Mesothelial cell of epicardium (in vitro differentiated cells): ENCODE measurements at places on chromosomes 16 and 17. TPM values are rescaled to one million over a fixed set of nuclear protein-coding genes. Genes with fewer than 3 reads are reported as not detected.

DNA sequence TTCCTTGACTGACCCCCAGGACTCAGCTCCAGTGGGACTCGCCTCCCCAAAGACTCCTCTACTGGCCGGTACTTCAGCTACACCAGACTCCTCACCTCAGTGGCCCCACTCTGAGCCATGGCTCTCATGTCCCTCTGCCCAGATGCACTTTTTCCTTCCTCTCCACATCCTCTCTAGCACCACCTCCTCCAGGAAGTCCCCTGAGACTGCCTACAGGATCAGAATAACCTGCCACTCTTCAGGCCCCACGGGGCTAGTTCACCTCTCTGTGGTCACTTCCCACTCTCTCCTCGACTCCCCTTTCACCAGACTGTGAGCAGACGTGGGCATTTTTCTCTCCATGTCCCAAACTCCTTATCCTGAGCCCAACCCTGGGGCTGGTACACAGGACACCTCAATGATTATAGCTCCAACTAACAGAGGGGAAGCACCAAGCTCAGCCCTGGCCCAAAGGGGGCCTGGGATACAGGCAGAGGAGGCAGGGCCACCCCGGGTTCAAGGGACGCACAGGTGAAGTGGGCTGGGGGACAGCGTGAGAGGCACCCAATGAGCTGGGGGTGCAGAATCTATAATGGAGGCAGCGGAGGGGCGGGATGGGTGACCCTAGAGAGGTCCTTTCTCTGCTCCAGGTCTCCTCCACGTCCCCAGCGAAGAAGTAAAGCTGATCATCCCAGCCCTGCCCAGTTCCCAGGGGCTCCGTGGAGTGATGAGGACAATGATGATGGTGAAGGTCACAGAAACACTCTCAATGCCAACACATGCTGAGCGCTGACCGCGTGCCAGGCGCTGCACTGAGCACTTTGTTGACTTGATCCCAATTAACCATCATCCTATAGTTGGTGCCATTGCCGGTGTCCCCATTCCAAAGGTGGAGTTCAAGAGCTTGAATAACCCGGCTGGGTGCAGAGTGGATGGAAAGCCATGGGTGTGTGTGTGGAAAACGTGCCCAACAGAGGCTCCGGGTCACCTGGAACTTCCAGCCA is 3.9 kb downstream of the TRPV3 start:
- no peak for DNase-seq
- no peaks in the 10 kb centered on the region for H3K36me3 ChIP-seq
- peaks cover 6% of the 10 kb centered on the region for H3K4me1 ChIP-seq
- H3K4me3 ChIP-seq: no peak overlapping the region
- H3K27me3 ChIP-seq: no peaks in the 10 kb centered on the region
- H3K27ac ChIP-seq: no peak overlapping the region

- no peak for DNase-seq
- no peak overlapping the region for H3K27ac ChIP-seq
- peaks cover 16% of the 10 kb centered on the region for H3K4me1 ChIP-seq
- no peaks in the 10 kb centered on the region for H3K36me3 ChIP-seq
- H3K27me3 ChIP-seq: peaks cover 6% of the 10 kb centered on the region
- H3K4me3 ChIP-seq: no peak overlapping the region
Observed at GRCh38 chr17:77058016-77058415, 82.8 kb upstream of the SEC14L1 start.

GRCh38 chr17:29855686-29856085 is 74.3 kb downstream of the SSH2 start:
- H3K4me3 ChIP-seq: no peak overlapping the region
- peaks cover 8% of the 10 kb centered on the region for H3K36me3 ChIP-seq
- peaks cover 6% of the 10 kb centered on the region for H3K4me1 ChIP-seq
- no peak for DNase-seq
- no peak overlapping the region for H3K27ac ChIP-seq

- H3K27ac ChIP-seq: no peak overlapping the region
- no peaks in the 10 kb centered on the region for H3K36me3 ChIP-seq
- H3K4me1 ChIP-seq: no peaks in the 10 kb centered on the region
- H3K4me3 ChIP-seq: no peak overlapping the region
- peaks cover 59% of the 10 kb centered on the region for H3K27me3 ChIP-seq
Observed at GRCh38 chr17:34176440-34176839, 78.6 kb upstream of the CCL2 start.

GRCh38 chr17:32882734-32883133 is 5.8 kb upstream of the MYO1D start:
- no peak overlapping the region for H3K4me3 ChIP-seq
- H3K4me1 ChIP-seq: no peaks in the 10 kb centered on the region
- DNase-seq: no peak
- H3K36me3 ChIP-seq: no peaks in the 10 kb centered on the region

DNA sequence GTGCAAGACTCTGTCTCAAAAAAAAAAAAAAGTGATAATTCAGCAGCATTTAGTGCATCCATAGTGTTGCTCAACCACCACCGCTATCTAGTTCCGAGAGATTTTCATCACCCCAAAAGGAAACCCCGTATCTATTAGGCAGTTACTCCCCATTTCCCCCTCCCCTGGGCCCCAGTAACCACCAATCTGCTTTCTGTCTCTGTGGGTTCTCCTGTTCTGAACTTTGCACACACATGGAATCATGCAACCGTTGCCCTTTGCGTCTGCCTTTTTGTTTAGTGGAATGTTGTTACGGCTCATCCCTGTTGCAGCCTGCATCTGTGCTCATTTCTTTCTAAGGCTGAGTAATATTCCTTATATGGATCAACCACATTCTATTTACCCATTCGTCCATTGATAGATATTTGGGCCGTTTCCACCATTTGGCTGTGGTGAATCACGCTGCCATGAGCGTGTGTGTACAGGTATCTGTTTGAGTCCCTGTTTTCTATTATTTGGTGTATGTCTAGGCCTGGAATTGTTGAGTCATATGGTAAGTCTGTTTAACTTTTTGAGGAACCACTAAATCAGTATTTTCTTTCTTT is 8.7 kb upstream of the SYNGR2 start:
- H3K36me3 ChIP-seq: no peaks in the 10 kb centered on the region
- no peaks in the 10 kb centered on the region for H3K4me1 ChIP-seq
- H3K4me3 ChIP-seq: no peak overlapping the region
- no peak overlapping the region for H3K27ac ChIP-seq
- no peak for DNase-seq

- peaks cover 35% of the 10 kb centered on the region for H3K36me3 ChIP-seq
- no peak for DNase-seq
- no peak overlapping the region for H3K4me3 ChIP-seq
- no peak overlapping the region for H3K27ac ChIP-seq
Observed at GRCh38 chr17:36989173-36989572, 40.4 kb downstream of the AATF start.

DNA sequence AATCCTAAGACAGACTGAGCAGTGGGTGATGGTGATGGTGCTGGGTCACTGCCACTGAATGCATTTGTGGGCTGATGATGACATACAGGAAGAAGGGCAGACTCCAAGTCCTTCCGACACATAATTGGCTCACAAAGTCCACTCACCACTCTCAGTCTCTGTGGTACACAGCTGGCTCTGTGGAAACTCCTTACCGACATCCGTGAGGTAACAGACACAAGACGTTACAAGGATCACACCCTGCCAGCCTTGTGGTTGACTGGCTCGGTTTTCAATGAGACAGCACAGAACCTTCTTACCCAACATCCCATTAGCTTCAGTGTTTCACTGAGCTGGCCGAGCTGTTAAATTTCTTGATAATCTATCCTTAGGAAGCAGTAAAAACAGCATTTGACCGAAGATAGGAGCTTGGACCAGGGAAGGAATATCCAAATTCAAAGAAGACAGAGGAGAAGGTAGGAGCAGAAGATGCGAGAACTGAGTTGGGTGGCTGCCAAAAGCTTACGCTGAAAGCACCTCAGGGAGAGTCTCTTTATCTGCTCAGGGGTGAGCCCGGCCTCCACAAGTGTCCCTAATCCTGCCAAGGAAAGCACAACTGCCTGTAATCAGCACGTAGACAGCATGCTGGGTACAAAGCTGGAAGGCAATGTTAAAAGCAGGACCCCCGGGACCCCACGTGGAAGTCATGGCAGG is 5.5 kb upstream of the MXRA7 start:
- peaks cover 40% of the 10 kb centered on the region for H3K36me3 ChIP-seq
- no peak for DNase-seq
- H3K27ac ChIP-seq: peak overlapping the region; percentile 9

DNA sequence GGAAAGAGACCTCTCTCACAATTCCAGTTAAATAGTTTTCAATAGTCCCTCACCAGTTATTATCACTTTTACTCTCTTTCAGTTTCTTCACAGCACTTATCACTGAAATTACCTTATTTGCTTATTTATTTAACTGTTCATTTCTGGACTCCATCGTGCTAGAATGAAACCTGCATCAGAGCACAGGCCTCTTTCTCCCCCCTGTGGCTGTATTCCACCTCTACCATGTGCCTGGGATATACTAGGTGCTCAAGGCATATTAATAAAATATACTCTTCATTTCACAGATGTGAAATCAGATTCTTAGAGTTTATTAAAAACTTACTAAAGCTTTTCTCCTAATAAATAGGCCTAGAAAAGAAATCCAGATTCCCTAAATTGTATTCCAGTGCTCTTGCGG is 308.9 kb upstream of the MON1B start:
- no peak overlapping the region for H3K4me3 ChIP-seq
- no peaks in the 10 kb centered on the region for H3K4me1 ChIP-seq
- H3K27me3 ChIP-seq: no peaks in the 10 kb centered on the region
- H3K36me3 ChIP-seq: no peaks in the 10 kb centered on the region
- no peak overlapping the region for H3K27ac ChIP-seq
- no peak for DNase-seq

DNA sequence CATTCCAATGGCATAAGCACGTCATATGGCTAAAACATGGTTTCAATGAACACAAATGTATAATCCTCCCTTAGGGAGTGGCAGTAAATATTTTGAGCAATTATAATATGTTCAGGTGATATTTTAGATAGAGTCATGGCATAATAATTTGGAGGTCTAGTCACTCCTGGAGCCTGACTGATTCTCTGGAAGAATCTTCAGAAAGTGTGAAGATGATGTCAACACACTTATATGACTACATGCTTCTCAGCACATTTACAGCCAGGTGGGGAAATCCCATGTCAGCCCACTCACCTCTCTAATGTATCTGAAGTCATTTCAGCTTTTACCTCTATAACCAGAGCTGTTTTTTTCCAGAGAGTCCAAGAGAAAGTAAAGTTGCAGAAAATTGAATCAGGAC is 474.8 kb downstream of the SHISA9 start:
- H3K4me1 ChIP-seq: no peaks in the 10 kb centered on the region
- H3K4me3 ChIP-seq: no peak overlapping the region
- no peak overlapping the region for H3K27ac ChIP-seq
- no peaks in the 10 kb centered on the region for H3K36me3 ChIP-seq
- H3K27me3 ChIP-seq: no peaks in the 10 kb centered on the region

DNA sequence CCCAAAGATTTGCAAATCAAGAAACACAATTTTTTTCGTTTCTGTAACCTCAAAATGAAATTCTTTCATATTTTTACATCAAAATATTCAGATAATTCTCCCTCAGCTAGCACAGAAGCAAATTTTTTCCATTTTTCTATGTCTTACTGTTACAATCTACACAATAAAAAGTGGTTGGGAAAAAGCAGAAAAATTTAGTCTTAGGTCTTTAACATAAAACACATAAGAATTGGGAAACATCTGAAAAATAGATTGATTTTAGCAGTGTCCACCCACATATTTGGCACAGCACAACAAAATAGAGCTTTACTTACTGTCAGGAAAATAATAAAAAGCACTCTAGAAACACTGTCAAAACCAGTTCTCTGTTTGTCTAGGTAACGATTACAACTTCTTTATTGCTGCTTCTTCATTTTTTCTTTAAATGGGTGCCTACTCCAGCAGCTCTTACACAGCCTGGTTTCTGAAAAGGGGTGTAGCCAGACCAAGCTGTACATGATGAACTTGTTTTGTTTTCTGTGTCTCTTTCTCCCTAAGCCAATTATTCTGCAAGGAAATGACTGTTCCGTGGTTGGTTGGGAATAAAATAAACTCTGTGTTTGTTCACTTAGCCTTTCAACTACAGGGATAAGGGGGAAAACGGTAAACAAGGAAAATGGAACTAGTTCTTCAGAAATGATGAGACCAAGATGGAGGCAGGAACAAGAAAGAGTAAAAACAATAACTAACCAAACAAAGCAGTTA is at the start of gene ABCA6:
Gene ABCA6 (minus strand): TSS at position 465 of the 744 bp plus-strand sequence. CDS start 1,192 bp downstream, outside the sequence.
- peaks cover 33% of the 10 kb centered on the region for H3K27me3 ChIP-seq
- H3K4me3 ChIP-seq: no peak within 1 kb of the TSS
- H3K36me3 ChIP-seq: no peaks in the 10 kb centered on the region
- peak within 1 kb of the TSS; percentile 16 for H3K27ac ChIP-seq
- peaks cover 8% of the 10 kb centered on the region for H3K4me1 ChIP-seq

DNA sequence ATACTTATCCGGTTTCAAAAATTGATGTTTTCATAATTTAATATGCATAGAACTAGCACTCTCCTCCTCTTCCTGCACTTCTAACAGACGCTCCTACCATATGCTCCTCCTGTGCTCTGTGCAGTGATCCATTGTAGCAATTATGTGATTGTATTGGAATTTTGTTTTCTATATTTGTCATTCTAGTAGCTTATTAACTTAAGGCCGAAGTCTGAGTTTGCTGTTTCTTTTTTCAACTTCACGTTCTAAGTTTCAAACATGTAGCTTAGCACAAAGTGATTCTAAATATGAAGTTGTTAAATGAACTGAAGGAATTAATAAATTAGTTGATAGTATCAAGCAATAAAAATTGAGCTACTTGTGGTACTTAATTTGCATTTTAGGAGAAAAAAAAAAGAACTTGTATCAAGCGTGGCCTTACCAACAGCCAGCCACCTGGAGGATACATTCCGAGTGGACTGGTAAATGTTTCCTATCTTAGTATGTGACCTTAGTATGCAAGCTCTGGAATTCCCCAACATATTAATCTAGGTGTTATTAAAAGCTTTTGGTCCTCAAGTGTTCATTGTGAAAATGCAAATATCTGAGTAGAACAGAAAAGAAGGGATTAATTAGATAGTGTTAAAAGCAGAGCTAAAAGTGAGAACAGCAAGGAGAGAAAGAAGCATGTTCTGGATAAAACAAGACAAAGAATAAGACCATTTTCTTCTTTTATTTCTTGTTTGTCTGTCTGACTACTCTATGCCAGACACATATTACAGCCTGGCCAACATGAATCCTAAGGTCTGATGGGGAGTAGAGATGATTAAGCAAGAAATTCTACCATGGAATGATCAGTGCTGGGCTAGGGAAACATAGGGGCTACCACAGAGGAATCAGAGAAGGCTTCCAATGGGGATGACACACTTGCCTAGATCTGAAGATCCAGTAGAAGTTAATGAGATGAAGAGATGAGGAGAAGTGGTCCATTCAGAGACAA is 290.4 kb upstream of the MON1B start:
- no peak for DNase-seq
- peaks cover 2% of the 10 kb centered on the region for H3K27me3 ChIP-seq
- H3K27ac ChIP-seq: no peak overlapping the region
- H3K4me1 ChIP-seq: no peaks in the 10 kb centered on the region

- H3K27ac ChIP-seq: no peak overlapping the region
- peaks cover 36% of the 10 kb centered on the region for H3K27me3 ChIP-seq
- no peak for DNase-seq
- no peaks in the 10 kb centered on the region for H3K36me3 ChIP-seq
Observed at GRCh38 chr17:73814075-73814474, 169.8 kb upstream of the SDK2 start.

GRCh38 chr17:38324141-38324697 is 19.5 kb downstream of the GPR179 start:
- H3K27ac ChIP-seq: no peak overlapping the region
- H3K27me3 ChIP-seq: peaks cover 2% of the 10 kb centered on the region
- peaks cover 8% of the 10 kb centered on the region for H3K36me3 ChIP-seq
- peaks cover 20% of the 10 kb centered on the region for H3K4me1 ChIP-seq
- DNase-seq: no peak
- no peak overlapping the region for H3K4me3 ChIP-seq

The CNTD1 gene
- 0.09 to 0.14 TPM in 2 of 3 replicates, not detected in the other for total RNA-seq

The COPZ2 gene
- total RNA-seq: 28.2 to 31.8 TPM (median 30.7 TPM) in 3 replicates

The SRL gene
- total RNA-seq: 1.7 to 1.8 TPM (median 1.8 TPM) in 3 replicates

The SKAP1 gene
- 3.4 to 4.3 TPM (median 3.4 TPM) in 3 replicates for total RNA-seq

The PRR15L gene
- 3.4 to 3.6 TPM (median 3.4 TPM) in 3 replicates for total RNA-seq

The NTN3 gene
- 17.4 to 17.9 TPM (median 17.5 TPM) in 3 replicates for total RNA-seq

The SPATA22 gene
- not detected in 3 replicates for total RNA-seq

The PRSS8 gene
- total RNA-seq: 79.1 to 84.3 TPM (median 79.9 TPM) in 3 replicates

The CHP2 gene
- not detected in 3 replicates for total RNA-seq

The ITGB4 gene
- total RNA-seq: 112 to 117 TPM (median 116 TPM) in 3 replicates
